Posterior cingulate gyrus (tissue), 11 donors: ENCODE measurements at places on chromosomes 6 and 20.
A peak's percentile ranks its signal among the peaks of the same experiment; 100 is the strongest.

- peak; percentile 78 for DNase-seq
These were observed 619 bp downstream of the RREB1 start for GRCh38 chr6:7108196-7108963.

GRCh38 chr6:106444777-106445507, 84.4 kb downstream of the CRYBG1 start:
- DNase-seq, result no peak

- DNase-seq, result no peak
These were observed 201.0 kb upstream of the FLRT3 start for GRCh38 chr20:14538433-14538832.

DNA sequence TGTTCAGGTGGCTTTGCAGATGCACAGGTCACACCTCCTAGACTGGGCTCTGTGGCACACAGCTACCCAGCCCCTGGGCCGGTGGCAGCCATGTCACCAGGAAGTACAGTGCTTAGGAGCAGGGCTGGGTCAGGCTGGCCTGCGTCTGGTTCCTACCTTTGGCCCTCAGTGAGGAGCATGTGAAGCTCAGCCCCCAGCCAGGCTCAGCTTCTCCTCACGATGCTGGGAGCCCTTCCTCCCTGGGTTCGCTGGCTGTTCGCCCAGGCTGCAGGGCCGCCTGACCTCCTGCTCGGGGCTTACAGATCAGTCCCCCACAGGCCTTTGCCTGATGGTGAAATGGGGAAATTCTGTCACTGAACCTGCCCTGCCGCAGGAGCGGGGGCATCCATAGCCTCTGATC, 23.1 kb downstream of the SPATA2 start:
- DNase-seq, result no peak

- no peak for DNase-seq
These were observed 259.8 kb downstream of the PKHD1 start for GRCh38 chr6:51827580-51827979.

DNA sequence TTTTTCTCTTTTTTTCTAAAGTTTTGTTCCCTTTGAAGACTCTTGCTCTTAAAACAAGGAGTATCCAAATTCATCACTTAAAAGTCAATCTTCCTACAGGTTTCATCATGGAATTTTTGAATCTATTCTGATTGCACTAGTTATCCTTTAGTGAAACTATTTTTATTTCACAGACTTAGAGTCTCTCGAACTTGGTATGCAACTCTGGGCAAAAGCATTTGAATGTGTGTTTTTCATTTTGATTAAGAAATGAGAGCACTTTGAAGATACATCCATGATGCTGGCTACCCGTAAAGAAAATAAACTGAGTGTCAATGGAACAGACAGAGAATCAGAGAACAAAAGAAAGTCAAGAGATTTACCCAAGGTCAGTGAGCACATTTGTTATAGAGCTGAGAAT, 586.5 kb downstream of the EPM2A start:
- DNase-seq, result no peak

DNA sequence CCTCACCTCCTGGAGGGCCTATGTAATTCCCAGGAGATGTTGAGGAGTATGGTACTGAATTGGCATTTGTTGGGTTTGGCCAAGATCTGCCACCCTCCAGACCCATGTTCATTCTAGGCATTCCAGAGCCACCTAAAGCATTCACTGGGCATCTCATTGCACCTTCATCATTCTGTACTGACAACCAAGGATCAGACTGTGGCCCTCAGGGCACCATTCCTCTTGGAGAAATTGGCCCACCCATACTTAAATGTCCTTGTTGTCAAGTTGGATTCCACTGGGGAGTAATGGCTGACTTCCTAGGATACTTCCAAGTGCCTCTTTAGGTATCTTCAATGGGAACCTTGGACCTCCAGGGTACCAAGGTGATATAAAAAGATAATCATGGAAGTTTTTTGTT, 16.8 kb upstream of the IBTK start:
- no peak for DNase-seq

DNA sequence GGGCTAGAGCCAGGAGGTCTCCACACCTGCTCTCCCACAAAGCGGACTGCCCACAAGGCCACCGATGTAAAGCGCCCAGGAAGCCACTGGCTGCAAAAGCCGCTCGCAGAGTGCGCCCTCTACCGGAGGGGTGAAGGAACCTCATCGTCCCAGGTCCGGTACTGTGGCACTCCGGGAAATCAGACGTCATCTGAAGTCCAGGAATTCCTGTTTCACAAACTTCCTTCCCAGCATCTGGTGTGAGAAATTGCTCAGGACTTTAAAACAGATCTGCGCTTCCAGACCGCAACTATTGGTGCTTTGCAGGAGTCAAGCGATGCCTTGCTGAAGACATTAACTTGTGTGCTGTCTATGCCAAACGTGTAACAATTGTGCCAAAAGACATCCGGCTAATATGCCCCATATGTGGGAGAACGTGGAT, 115.1 kb upstream of the ARID1B start:
- no peak for DNase-seq

DNA sequence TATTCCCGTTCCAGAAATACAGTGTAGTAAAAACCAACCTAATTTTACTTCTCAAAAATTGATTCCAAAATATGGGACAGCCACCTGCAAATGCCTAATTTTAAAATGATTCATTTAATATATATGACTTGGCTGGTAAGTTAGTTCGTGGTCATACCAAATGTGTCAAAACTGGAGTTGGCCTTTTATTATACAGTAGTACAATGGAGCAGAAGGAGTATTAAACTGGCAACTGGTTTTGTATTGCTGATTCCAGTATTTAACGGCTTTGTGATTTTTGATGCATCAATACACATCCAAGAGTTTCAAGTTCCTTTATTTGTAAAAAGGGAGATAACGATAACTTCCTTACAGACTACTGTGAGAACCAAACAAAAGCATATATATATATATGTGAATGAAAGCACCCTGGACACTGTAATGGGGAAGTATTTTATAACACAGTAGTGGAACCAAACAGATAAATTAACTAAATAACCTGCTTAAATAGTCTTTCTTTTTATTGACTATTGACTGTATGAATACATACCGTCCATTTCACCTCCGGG, 24.8 kb downstream of the SAMHD1 start:
- DNase-seq, result no peak

- DNase-seq, result no peak
These were observed 100.5 kb downstream of the LMBRD1 start for GRCh38 chr6:69696273-69696672.

GRCh38 chr6:111586554-111586953, 19.1 kb downstream of the TRAF3IP2 start:
- DNase-seq, result no peak

DNA sequence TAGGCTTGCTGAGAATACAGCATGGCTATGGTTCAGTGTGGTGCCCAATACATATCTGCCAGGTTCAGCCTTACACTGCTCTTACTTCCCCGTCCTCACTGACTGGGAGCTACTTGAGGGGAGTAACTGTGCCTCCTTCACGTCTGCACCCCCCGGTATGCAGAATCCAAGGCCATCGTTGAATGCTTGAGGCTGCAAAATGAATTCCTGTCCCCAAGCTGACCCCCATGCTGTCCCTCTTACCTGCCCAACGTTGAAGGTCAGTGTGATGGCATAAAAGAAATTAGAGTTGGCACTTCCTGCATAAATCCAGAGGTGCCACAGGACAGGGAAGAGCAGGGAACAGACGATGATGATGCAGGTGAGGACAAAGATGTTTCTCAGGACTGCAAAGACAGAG, 16.3 kb downstream of the MAP1LC3A start:
- no peak for DNase-seq

DNA sequence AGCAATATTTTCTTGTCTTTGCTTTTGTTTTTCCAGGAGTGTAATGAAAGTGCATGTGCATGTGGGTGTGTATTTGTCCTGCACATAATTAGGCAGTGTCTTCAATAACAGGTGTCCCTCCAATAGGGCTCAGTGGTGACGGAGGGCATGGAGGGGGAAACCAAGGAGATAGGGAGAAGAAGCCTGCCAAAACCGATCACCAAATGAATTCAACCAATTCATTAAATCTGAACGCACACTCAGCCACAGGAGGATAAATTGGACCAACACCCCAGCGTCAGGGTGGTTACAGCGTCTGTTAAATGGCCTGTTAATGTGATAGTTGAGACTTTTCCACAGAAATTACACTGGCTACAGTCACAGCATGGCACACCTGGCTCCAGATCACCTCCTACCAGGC, 527.6 kb downstream of the CD83 start:
- DNase-seq, result no peak

- DNase-seq, result no peak
These were observed 72.4 kb upstream of the BACH2 start for GRCh38 chr6:90369024-90369519.

GRCh38 chr6:133291671-133292070, 50.5 kb downstream of the EYA4 start:
- no peak for DNase-seq

- DNase-seq, result no peak
These were observed 49.7 kb upstream of the TSHZ2 start for GRCh38 chr20:52922436-52922835.

- no peak for DNase-seq
These were observed 2.7 kb upstream of the SPO11 start for GRCh38 chr20:57326667-57327455.

- DNase-seq, result no peak
These were observed 5.6 kb downstream of the CYP24A1 start for GRCh38 chr20:54167909-54168872.

DNA sequence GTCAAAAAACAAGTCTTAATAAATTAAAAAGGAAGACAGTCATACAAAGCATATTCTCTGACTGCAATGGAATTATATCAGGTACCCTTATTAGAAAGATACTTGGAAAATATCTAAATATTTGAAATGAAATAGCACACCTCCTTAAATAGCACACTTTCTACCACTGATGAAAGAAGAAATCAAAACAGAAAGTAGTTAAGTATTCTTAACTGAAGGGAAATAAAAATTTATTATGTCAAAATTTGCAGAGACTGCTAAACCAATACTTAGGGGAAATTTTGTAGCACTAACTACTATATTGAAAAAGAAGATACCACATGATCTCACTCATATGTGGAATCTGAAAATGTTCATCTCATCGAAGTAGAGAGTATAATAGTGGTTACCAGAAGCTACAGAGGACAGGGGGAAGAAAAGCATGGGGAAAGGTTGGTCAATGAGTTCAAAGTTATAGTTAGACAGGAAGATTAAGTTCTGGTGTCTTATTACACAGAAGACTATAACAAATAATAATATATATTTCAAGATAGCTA, 112.2 kb downstream of the ASCC3 start:
- no peak for DNase-seq

DNA sequence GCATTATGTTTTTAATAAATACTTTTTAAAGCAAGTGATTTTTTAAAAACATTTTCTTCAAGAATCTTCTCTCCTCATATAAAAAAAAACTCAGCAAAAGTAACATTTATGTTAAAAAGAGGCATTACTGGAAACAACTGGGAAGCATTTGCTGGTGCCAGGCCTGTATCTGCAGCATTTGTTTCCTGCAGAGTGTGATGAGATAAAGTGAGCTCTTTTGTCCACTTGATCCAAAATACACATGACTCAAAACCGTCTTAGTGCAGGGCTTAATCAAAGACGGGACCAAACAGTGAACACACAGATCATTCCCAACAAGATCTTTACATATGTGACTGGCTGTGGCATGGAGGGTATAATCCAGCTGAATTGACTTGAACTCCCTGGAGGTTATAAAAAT, 28.3 kb upstream of the RIPPLY2 start:
- DNase-seq, result no peak

DNA sequence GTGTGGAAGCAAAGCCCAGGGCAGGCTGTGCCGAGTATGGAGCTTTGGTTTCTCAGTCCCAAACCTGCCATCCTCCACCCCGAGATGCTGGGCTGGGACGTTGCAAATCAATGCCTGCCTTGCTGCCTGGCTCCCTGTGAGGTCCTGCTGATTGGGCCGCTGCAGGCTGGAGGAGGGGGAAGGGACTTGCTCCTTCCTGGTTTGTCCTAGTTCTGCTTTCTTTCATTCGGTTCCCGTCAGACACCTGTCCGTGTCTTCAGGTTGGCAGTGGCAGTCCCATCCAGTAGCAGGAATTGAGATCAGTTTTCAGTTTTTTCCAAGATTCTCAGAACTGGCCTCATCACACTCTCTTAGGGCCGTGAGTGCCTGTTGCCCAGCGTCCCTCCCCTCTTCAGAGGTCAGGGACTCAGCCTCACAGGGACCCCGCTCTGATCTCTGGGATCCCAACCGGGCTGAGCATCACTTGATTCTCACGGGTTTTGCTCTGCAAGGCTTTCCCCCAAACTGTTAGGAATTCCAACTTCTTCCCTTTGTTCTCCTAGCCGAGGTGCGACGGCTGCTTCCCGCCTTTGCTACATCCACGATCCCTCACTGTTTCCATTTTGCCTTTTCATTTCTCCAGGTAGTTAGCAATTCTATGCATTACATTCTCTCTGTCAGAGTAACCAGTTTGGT, 24.2 kb upstream of the TAGAP start:
- no peak for DNase-seq

- DNase-seq, result no peak
These were observed 214.5 kb downstream of the TSHZ2 start for GRCh38 chr20:53186635-53187034.

- DNase-seq, result no peak
These were observed 166.8 kb upstream of the SULF2 start for GRCh38 chr20:47952023-47952564.

- no peak for DNase-seq
These were observed 26.8 kb upstream of the TBX18 start for GRCh38 chr6:84791233-84791632.

DNA sequence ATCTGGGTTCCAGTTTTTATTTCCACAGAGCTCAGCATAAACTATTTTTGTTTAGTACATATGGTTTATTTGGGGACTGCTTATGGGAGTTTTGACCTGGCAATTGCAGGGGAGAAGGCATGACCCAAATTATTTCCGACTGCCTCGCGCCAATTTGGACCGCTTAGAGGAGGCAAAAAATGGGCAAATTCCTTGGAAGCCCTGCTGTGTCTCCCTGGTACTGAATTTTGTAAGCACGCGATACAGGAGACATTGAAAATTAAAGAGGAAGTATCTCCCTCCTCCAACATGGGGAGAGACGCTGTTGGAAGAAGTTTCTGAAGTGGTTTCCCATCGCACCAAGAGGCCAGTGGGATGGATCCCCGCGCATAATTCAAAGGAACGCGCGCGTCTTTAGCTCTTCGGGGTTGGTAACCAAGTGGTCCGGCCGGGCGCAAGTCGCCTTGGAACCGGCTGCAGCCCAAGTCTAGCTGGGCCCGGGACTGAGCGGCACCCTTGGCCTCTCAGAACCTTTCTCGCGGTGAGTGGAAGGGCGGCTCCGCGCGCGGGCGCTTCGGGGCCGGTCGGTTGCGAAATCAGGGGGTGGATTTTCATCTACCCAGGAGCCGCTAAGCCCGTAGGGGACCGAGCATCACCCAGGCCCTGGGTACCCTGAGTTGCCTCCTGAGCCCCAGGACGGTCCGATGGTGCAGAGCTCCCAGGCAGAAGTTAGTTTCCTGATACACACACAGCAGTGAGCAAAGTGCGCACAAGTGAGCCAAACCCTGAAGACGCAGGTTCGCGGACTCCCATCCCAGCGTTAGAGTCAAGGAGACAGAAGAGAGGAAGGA, 6.2 kb downstream of the NKX2-2 start:
- no peak for DNase-seq
